Nucleus accumbens (tissue), 56 donors: ENCODE measurements at places on chromosomes 5 and 9.

DNA sequence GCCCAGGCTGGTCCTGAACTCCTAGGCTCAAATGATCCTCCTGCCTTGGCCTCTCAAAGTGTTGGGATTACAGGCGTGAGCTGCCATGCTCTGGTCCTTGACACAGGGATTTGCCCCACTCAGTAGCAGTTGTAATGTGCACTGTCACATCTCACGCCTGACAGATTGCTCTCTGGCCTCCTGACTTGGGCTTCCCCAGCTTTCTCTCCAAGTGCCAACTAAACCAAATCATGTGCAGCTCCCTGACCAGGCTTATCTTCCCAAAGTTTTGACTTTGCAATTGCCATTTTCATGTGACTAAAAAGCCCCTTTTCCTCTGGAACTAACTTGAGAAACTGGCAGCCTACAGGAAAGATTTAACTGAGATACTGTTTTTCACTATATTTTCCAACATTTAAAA, 10.7 kb downstream of the RPL26L1 start:
- DNase-seq = no peak

GRCh38 chr5:95664204-95664786, 17.7 kb downstream of the RFESD start:
- peak; percentile 2 for DNase-seq

GRCh38 chr9:15531380-15531779, 20.6 kb upstream of the PSIP1 start:
- DNase-seq = no peak

- no peak for DNase-seq
These were observed 24.6 kb downstream of the MACIR start for GRCh38 chr5:103283120-103283519.

GRCh38 chr9:130171226-130172148, 717 bp upstream of the NCS1 start:
- DNase-seq = no peak

DNA sequence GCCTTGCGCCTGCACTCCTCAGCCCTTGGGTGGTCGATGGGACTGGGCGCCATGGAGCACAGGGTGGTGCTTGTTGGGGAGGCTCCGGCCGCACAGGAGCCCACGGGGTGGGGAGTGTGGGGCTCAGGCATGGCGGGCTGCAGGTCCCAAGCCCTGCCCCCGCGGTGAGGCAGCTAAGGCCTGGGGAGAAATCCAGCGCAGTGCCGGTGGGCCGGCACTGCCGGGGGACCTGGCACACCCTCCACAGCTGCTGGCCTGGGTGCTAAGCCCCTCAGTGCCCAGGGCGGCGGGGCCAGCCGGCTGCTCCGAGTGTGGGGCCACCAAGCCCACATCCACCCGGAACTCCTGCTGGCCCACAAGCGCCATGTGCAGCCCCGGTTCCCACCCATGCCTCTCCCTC, 358.8 kb upstream of the RIOK2 start:
- DNase-seq = no peak

- DNase-seq = peak; percentile 2
These were observed 30.3 kb downstream of the TTC23L start for GRCh38 chr5:34869256-34869655.

- DNase-seq = no peak
These were observed 112.9 kb downstream of the ST8SIA4 start for GRCh38 chr5:100790170-100790665.

DNA sequence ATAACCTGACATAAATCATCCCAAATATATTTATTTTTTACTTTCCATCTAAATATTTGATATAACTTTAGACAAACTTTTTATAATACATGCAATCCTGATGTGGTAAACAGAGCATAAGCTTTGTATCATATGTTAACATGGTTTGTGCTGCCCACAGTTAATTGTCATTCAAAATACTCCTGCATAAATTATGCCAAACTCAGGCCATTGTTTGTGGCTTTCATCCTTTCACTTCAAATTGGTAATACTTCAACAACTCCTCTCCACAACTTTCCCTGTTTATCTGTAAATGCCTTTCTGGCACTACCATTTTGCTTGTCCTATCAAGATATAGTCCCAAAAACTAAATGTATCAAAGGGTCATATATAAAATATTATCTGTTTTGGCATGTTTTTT, 586.7 kb downstream of the HINT1 start:
- no peak for DNase-seq

DNA sequence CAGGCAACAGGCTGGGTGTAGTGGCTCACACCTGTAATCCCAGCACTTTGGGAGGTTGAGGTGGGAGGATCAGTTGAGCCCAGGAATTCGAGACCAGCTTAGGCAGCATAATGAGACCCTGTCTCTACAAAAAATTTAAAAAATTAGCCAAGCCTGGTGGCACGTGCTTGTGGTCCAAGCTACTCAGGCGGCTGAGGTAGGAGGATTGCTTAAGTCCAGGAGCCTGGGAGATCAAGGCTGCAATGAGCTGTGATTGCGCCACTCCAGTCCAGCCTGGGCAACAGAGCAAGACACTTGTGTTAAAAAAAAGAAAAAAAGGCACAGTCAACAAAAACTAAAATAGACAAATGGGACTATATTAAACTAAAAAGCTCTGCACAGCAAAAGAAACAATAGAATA, 29.3 kb downstream of the ATP6V0E1 start:
- no peak for DNase-seq

DNA sequence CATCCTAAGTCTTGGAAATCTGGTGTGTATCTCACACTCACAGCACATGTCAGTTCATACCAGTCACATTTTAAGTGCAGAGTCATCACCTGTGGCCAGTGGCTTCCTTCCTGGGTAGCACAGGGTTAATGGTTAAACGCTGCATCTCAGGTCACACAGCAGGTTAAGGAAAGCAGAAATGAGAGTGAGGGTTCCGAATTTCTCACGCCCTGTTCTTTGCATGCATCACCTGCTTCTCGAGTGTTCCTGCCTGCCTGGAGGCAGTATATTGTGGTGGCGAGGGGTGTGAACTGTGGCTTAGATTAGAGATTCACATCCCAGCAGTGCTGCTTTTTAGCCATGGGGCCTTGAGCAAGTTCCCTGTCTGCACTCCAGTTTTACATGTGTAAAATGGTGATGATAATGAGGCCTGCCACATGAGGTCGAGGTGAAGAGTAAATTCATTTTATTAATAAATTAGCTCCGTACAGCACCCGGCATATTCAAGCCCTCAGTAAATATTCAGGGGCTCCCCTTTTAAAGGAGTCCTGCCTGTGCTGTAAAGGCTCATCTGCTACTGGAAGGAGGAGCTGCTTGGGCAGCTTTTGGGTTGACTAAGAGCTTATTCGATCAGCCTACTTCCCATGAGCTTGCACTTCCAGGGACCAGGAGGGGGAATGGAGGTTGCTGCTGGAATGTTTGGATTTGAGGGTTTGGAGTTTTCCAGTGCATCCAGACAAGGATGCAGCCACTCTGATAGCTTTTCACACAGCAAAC, 61.1 kb upstream of the SAP30L start:
- DNase-seq = no peak

DNA sequence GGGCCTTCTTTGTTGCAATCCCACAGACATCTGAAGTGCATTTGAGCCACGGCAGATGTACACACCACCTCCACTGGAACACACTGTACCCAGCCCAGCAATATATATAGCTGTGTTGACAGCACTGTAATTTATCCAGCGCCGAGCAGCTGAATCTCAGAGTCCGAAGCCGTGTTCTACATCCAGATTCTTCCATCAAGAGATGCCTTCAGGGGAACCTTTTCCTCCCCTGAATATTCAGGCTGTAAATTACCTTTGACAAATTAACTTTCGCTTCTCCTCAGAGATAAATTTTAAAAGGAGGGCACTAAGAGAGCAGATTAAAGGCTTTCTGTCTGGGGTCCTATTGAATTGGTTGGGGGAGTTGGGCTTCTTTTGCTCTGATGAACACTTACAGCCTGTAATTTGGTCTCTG, 76.4 kb downstream of the ROR2 start:
- no peak for DNase-seq
